Activated CD4-positive, alpha-beta T cell treated with anti-CD3 and anti-CD28 coated beads, Interleukin-2, amount 10 ng/mL, durations not matched to agents 7 days and 5 days (primary cell): ENCODE measurements at places on chromosomes 12 and 14.

DNA sequence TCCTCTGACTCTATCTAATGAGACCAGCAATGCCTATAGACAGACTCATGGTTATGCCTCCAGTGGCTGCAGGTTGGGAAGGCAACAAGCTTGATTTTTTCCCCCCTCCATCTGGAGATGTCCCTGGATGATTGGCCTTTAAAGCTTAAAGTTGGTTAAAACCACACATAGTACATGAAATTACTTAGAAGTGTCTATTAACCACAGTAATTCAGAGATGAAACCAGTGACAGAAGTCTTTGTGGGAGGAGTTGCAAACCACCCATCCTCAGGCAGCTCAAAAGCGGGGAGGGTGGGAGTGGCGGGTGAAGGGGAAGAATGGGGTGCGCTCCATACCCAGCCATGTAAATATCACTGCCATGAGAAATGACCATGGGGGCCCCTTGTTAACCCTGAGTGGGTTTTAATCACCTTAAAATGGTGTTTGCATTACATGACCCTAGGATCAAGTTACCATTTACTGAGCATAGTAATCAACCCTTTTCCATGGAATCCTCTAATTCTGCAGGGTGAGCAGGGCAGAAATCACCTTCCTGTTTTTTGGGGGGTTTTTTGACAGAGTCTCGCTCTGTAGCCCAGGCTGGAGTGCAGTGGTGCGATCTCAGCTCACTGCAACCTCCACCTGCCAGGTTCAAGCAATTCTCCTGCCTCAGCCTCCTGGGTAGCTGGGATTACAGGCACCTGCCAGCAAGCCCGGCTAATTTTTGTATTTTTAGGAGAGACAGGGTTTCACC, 133.5 kb downstream of the FOXN3 start:
- no peak overlapping the region for H3K4me3 ChIP-seq
- H3K27ac ChIP-seq: no peak overlapping the region
- no peaks in the 10 kb centered on the region for H3K27me3 ChIP-seq
- peak; percentile 16 for DNase-seq
- peaks cover 36% of the 10 kb centered on the region for H3K36me3 ChIP-seq
- peaks cover 34% of the 10 kb centered on the region for H3K4me1 ChIP-seq

GRCh38 chr12:101697930-101698799, 725 bp downstream of the CHPT1 start:
- H3K4me1 ChIP-seq: peaks cover 38% of the 10 kb centered on the region
- no peaks in the 10 kb centered on the region for H3K36me3 ChIP-seq
- H3K27me3 ChIP-seq: no peaks in the 10 kb centered on the region
- peak overlapping the region; percentile 86 for H3K27ac ChIP-seq

DNA sequence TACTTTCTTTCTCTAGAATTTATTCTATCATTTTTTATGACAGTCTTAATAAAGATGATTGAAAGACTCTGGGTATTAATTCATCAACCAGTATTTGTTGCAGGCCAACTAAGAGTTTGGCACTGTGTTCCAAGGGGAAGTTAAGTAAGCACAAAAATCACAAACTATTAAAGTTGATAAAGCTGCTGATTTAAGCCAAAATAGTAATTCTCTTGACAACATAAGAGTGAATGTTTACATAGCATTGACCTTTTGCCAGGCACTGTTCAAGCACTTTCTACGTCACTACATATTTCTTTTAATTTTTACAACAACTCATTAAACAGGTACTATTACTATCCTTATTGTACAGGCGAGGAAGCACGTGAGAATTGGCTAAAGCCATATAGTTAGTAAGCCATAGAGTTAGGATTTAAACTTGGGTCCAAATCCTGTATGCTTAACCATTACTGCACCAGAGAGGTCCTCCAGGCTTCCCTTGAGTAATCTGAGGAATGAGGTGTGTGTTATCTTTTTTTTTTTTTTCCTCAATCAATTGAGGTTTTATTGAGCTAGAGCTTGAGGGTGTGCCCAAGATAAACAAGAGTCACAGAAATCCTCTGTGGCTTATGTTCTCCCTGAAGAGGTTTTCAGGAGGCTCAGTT, 1009.6 kb downstream of the DIO2 start:
- no peaks in the 10 kb centered on the region for H3K4me1 ChIP-seq
- H3K36me3 ChIP-seq: no peaks in the 10 kb centered on the region
- H3K27ac ChIP-seq: no peak overlapping the region

- H3K36me3 ChIP-seq: peaks cover 66% of the 10 kb centered on the region
- H3K4me1 ChIP-seq: peaks cover 62% of the 10 kb centered on the region
- DNase-seq: no peak
- peak overlapping the region; percentile 65 for H3K27ac ChIP-seq
Observed at GRCh38 chr12:64633940-64634337, 23.6 kb downstream of the RASSF3 start.

- H3K27me3 ChIP-seq: no peaks in the 10 kb centered on the region
- H3K36me3 ChIP-seq: no peaks in the 10 kb centered on the region
- H3K4me3 ChIP-seq: no peak overlapping the region
Observed at GRCh38 chr12:3231399-3231876, 154.3 kb downstream of the TSPAN9 start.

DNA sequence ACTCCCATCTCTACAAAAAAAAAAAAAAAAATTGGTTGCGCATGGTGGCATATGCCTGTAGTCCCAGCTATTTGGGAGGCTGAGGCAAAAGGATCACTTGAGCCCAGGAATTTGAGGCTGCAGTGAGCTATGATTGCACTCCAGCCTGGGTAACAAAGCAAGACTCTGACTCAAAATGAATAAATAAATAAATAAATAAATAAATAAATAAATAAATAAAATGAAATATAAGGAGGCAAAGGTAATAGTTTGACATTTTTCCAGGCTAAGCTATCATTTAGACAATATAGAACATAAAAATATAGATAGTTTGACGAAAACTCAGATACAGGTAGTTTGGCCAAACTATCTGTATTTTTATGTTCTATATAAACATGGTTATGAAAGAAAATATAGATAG, 40.5 kb downstream of the ZCRB1 start:
- no peaks in the 10 kb centered on the region for H3K36me3 ChIP-seq
- H3K4me3 ChIP-seq: no peak overlapping the region
- H3K27me3 ChIP-seq: peaks cover 4% of the 10 kb centered on the region
- no peak overlapping the region for H3K27ac ChIP-seq
- peaks cover 7% of the 10 kb centered on the region for H3K4me1 ChIP-seq

- H3K27ac ChIP-seq: peak overlapping the region; percentile 92
- peaks cover 40% of the 10 kb centered on the region for H3K4me1 ChIP-seq
- peak overlapping the region; percentile 76 for H3K4me3 ChIP-seq
- no peaks in the 10 kb centered on the region for H3K27me3 ChIP-seq
- H3K36me3 ChIP-seq: peaks cover 15% of the 10 kb centered on the region
Observed at GRCh38 chr12:109092497-109093021, 713 bp downstream of the ALKBH2 start.

DNA sequence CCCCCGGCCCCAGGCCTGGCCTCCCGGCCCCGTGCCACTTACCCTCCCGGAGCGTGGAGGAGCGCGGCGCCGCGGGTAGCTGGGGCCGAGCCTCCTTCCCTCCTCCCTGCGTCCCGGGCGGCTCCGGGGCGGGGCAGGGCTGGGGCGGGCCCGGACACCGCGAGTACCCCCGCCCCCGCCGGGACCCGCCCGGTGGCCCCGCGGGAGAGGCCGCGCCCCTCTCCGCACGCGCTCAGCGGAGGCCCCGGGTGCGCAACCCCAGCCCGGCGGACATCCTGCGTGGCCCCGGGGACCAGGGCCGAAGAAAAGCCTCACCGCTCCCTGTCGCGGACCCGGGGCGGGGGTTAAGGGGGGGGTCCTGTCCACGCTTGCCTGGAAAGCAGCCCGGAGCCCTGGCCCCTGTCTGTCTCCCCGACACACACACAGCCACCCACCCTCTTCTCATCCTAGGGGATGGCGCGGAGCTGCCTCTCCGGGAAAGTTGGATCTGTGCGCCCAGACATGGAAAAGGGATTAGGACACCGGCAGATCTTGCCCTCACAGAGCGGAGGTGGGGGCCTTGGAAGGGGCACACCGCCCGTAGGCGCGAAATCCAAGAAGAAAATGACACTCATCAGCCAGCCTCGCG, at the start of gene SYNE3:
TSS of gene SYNE3 (minus strand) at position 97 of the 628 bp plus-strand sequence. CDS start 40,829 bp downstream, outside the sequence.
- H3K4me3 ChIP-seq: peak within 1 kb of the TSS; percentile 91
- H3K27me3 ChIP-seq: no peaks in the 10 kb centered on the region
- H3K27ac ChIP-seq: peak within 1 kb of the TSS; percentile 94
- H3K36me3 ChIP-seq: peaks cover 21% of the 10 kb centered on the region

DNA sequence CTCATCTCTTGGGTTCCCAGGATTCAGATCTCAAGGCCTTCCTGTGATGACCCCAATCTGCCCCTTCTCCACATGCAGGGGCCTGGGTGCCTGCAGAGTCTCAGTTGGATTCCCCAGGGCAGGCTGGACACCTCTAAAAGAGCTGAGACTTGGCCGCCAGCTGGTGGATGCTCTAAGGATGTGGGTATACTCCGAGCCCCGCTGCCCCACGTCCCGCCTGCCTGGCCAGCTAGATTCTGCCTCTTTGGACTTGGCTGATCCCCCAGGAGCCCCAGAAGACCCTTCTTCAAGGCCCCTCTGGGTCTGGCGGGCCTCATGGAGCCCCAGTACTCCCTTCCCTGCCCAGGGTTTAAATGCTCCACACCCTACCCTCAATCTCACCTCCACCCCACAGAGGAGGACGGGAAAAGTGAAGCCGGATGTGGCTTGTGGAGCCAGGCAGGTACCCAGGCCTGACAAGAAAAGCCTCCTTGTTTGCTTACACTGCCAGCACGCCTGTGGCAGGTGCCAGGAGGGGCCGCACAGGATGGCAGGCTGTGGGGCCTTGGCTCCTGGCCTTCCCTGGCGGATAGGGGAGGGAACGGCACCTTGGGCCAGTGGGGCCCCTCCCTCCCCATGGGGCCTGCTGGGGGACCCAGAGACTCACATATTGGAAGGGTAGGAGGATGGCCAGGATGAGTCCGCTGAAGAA, 15.1 kb downstream of the FAIM2 start:
- H3K27me3 ChIP-seq: peaks cover 5% of the 10 kb centered on the region
- DNase-seq: no peak
- no peak overlapping the region for H3K4me3 ChIP-seq
- H3K36me3 ChIP-seq: no peaks in the 10 kb centered on the region
- H3K4me1 ChIP-seq: no peaks in the 10 kb centered on the region
- no peak overlapping the region for H3K27ac ChIP-seq

DNA sequence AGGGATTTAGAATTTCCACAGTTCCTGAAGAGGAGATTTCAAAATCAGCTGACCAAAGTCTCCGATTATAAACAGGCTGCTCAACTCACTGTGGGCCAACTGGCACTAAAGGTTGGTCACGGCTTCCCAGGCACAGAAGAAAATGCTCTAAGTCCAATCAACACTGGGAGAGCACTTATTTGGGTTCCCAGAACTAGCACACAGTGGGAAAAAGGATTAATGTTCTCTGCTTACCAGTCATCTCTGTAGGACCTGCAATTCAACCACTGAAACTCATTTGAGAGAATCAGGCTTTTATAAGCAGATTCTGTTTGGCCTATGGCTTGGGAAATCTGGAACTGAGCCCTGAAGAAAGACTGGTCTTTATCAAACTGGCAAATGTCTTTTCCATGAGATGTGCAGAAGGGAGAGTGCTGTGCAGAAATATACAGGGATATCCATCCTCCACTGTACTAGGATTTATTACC, 49.4 kb downstream of the ABCC9 start:
- DNase-seq: no peak
- no peak overlapping the region for H3K4me3 ChIP-seq
- no peaks in the 10 kb centered on the region for H3K4me1 ChIP-seq
- no peak overlapping the region for H3K27ac ChIP-seq
- H3K36me3 ChIP-seq: no peaks in the 10 kb centered on the region
- H3K27me3 ChIP-seq: peaks cover 3% of the 10 kb centered on the region

GRCh38 chr12:118603610-118604361, 227.4 kb downstream of the SUDS3 start:
- H3K27ac ChIP-seq: no peak overlapping the region
- H3K4me3 ChIP-seq: no peak overlapping the region
- no peaks in the 10 kb centered on the region for H3K36me3 ChIP-seq

DNA sequence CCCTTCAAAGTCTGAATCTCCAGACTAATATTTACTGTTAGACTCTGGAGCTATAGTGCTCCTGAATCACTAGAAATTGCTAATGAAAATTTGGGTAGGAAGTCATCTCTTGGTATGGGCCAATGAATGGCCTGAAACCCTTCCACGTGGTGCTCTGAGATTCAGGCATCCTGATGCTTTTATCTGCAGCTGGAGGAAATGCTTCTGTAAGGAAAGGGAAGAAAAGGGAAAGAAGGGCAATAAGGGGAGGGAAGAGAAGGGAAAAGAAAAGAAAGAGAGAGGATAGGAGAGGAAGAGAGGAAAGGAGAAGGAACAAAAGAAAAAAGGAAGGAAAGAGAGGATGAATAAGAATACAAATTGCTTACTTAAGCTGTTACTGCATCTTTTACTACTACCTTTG, 182.3 kb downstream of the GRIP1 start:
- H3K4me3 ChIP-seq: no peak overlapping the region
- H3K36me3 ChIP-seq: no peaks in the 10 kb centered on the region
- H3K27me3 ChIP-seq: peaks cover 7% of the 10 kb centered on the region
- no peaks in the 10 kb centered on the region for H3K4me1 ChIP-seq
- H3K27ac ChIP-seq: no peak overlapping the region
- no peak for DNase-seq

- no peaks in the 10 kb centered on the region for H3K36me3 ChIP-seq
- no peaks in the 10 kb centered on the region for H3K4me1 ChIP-seq
- no peak overlapping the region for H3K27ac ChIP-seq
Observed at GRCh38 chr14:74207943-74208342, 31.3 kb upstream of the VSX2 start.

DNA sequence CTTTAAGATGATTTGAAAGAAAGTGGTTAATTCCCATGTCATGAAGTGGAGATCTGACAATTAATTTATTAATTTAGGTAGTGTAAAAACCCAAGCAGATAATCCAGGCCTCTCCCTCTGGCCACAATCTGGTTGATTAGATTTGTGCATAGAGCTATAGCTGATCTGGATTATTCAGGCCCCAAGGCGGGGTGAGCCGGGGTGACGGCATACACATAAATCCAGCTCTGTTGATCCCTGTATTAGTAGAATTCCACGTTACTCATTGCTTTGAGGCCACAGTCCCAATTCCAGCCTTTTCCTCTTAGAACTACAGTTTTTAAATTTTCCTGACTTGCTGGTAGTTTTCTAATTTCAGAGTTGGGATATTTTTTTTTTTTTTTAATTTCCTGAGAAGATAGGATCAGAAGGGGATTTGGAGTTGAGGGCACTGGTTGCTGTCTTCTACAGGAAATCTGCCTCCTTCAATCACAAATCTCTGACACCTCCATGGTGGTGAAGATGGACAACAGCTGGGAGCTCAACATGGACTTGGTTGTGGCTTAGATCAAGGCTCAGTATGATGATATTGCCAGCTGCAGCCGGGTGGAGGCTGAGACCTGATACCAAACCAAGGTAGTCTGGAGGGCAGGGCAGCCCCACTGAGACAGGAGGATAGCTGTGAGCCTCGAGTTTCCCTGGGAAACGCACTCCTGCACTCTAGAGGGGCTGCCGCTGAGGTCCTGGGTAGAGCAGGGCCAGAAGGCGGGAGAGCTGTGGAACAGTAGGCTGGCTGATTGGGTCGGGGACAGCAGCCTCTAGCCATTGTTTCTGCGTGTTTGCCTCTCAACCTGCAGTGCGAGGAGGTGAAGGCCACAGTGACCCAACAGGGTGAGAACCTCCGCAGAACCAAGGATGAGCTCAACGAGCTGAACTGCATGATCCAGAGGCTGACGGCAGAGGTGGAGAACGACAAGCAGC, 19.4 kb downstream of the KRT85 start:
- no peaks in the 10 kb centered on the region for H3K36me3 ChIP-seq
- H3K4me1 ChIP-seq: peaks cover 11% of the 10 kb centered on the region
- H3K4me3 ChIP-seq: no peak overlapping the region
- H3K27ac ChIP-seq: no peak overlapping the region
- peaks cover 10% of the 10 kb centered on the region for H3K27me3 ChIP-seq
